ENCODE measurements at places on chromosomes 13 and 19.

- peak; percentile 79 for DNase-seq
Observed at GRCh38 chr19:19531951-19532805, 3.5 kb downstream of the YJEFN3 start.

DNA sequence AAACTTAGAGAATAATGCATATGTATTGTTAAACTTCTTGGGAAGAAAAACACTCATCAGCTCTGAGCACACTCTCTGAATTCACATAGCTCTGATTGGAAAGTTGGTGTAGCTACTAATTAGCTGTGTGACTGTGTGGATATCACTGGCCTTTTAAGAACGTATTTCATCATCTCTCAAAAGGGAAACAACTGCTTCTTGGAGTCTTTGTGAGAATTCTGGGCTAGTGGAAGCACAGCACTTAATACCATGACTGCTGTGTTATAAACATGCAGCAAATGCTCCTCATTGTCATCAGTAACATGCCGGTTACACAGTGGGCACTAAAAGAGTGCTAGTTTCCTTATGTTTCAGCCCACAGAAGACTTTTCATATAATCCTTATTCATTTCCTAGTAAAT is 220.9 kb upstream of the CSNK1A1L start:
- no peak for DNase-seq

DNA sequence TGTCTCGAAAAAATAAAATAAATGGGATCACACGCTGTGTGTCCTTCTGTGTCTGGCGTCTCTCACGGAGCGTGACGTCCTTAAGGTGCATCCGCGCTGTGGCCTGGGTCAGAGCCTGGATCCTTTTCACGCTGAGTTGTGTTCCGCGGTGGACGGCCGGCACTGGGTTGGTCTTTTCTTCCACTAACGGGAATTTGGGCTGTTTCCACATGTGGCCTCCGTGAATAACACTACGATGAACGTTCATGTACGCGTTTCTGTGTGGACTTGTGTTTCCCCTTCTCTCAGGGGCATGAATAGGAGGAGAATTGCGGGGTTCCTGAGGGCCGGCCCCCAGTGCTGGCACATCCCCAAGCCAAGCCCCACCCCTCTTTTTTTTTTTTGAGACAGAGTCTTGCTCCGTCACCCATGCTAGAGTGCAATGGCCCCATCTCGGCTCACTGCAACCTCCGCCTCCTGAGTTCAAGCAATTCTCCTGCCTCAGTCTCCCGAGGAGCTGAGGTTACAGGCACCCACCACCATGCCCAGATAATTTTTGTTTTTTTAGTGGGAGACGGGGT is 6.2 kb upstream of the PTBP1 start:
- DNase-seq, result no peak

DNA sequence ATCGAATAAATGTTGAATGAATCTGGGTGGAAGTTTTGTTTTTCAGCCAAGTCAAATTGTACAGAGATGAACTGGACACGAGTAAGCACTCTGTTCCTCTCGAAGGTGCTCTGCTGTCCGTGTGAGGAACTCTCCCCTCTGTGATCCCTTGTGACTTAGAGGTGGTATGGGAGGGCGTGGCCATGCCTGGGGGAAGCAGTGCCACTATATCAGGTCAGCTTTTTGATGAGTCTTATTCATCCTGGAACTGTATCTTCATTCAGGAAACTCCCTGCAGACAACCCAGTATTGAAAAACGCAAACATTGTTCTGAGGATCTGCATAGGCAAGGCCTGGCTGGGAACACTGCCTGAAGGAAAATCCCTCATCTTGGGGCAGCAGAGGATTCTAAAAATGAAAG is 45.7 kb upstream of the FLT1 start:
- no peak for DNase-seq

DNA sequence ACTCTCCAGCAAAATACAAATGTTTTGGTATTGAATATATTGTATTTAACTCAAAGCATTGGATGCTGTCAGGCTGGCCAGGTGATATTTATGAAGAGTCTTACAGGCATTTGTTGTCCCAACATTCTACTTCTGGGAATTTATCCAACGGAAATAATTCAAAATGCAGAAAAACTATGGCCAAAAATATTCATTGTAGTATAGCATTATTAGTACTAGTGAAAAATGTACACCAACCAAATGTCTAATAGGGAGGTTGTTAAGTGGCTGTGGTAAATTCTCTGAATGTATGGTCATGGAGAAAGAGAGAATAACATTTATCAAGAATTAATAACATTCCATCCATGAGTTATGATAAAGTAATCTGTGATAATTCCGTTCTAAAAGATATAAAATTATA is 38.6 kb upstream of the GAS6 start:
- DNase-seq, result no peak

DNA sequence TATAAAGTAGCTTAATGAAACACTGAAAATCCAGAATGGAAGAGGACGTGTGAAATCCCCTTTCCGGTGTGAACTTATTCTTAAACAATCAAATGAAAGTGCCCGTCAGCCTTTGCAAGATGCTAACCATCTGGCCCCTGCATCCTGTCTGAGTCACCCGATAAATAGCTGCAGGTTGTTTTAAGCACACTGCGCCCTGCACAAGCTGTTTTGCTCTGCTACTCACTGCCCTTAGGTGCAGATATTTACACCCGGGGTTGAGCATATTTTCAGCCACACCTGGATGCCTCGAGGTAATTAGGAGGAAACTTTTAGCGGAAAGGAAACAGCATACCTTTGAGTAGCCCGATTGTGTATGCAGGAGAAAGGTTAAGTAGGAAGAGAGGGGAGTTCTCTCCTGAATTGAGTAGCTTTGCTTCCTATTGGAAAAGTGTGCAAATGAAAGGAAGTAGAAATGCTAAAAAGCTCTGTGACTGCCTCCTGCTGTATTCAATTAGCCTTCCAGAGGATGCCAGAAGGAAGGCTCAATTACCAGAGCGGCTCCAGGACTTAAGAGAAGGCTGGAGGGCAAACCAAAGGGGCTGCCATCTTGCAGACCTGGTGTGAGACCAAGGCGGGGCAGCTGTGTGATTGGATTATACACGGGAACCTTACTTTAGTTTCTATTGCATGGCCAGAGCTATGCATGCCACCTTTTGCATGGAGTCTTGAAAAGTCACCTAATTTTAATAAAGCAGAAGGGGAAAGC is 42.5 kb downstream of the IRS2 start:
- DNase-seq, result no peak
